Eye (tissue), 1 donor: ENCODE measurements at places on chromosomes 6 and 20.

DNA sequence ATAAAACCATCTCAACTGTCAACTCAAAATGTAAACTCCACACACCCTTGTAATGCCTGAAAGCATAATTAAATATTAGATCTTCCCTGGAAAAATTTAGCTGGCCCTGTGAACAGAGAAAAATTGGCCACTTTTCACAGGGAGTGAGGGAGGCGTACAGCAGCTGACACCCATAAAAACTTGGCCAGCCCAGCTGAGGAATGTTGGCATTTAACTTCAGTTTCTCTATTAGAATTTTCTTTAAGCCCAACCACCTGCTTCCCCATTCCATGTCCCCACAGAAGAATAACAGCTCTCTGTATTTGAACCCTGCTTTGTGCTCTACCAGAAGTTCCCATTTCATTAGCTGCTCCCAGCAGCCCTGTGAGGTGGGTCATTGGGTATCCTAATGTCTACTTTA, 41.0 kb downstream of the PKHD1 start:
- peak; percentile 12 for DNase-seq

DNA sequence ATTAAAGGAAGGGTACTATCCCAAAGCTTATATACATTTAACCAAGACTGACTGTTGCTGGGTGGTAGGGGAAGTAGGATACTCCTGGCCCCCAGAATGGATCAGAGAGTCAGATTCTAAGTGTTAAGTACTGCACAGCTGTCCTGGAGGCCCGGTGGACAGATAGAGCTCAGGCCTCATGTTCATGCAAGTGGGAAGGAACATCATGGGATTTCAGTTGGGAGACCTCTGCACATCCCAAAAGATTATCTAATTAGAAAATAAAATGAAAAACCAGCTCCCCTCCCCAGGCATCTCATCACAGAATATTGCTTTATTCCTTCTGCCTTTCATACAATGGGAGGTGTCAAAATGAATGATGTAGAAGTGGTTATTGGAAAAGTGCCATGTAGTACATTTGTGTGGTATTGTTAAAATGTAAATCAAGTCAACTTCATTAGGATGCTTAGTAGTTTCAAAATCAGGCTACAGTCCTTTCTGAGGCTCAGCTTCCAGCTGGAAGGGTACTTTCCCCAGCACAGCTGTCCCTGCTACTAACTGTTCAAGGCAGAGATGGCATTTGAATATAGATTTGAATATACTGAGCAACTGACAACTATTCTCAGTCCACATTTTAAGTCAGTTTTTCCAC, 82.9 kb downstream of the SLC35B3 start:
- DNase-seq = no peak

- no peak for DNase-seq
Measured at GRCh38 chr20:48129345-48129942, 344.2 kb upstream of the SULF2 start.

DNA sequence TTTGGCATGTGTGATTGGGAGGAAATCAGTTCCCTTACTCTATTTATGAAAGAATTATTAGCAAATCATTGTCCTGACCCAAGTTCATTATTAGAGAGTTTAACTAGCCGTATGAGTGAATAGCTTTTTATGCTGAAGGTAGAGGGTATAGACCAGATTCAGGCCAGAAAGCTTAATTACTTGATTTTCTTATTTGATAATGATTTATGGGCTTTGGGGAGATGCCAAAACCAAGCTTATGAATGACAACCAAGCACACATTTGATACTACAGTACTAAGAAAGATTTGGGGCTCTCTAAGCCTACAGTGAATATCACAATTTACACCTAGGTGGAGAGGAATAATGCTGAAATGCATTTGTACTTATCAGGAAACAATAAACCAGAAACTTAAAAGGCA, 193.2 kb downstream of the ARHGAP18 start:
- DNase-seq = no peak

- DNase-seq = no peak
Measured at GRCh38 chr6:44621846-44622245, 234.3 kb downstream of the CDC5L start.
